Activated naive CD8-positive, alpha-beta T cell treated with anti-CD3 and anti-CD28 coated beads, Interleukin-2, amount 50 U/mL, for 24 hours (primary cell): ENCODE measurements at places on chromosomes 7 and 10.

GRCh38 chr10:27660268-27660667 lies 85.4 kb downstream of the MKX start:
- no peak for DNase-seq

GRCh38 chr10:122279725-122280141 lies 8.6 kb downstream of the BTBD16 start:
- peak; percentile 18 for DNase-seq

GRCh38 chr10:122864901-122865300 lies 14.5 kb downstream of the FAM24B start:
- no peak for DNase-seq

- no peak for DNase-seq
Observed at GRCh38 chr7:149070372-149071125, 20.0 kb downstream of the ZNF786 start.

DNA sequence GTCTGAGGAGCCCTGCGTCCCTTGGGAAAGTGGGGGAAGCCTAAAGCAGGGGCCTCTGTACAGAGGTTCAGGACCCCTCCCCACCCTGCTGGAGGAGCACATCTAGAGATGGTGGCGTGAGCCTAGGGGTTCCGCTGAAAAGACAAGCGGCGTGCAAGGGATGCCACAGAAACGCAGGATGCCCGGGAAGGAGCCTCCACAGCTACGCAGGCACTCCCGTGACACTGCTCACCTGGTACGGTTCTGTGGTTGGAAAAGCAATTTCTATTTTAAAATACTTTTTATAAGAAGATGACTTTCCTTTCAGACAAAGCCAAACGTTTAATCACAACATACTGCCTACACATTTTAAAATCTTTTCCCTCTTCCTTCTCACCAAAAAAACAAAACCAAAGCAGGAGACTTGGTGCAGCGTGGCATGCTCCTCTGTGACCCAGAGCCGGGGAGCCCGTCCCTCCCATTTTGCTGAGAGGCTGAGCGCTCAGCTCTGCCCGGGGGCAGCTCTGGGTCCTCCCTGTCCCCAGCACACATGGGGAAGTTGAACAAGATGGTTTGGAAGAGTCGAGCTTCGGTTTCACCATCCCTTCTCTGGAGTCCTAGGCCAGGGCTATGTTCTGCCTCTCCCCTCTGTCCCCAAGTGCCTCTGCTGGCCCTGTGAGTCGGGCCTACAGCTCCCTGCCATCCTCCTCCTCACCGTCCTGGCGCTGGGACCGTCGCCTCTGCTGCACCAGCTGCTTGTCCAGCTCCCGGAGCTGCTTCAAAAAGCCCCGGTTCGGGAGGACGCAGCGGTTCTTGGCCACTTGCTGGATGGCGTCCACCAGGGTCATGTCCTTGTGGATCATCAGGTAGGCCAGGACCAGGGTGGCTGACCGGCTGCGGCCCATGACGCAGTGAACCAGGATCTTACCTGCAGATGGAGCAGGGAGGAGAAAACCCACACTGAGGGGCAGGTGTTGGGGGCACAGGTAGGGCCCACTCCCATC lies 74.0 kb upstream of the SAMD8 start:
- no peak for DNase-seq

DNA sequence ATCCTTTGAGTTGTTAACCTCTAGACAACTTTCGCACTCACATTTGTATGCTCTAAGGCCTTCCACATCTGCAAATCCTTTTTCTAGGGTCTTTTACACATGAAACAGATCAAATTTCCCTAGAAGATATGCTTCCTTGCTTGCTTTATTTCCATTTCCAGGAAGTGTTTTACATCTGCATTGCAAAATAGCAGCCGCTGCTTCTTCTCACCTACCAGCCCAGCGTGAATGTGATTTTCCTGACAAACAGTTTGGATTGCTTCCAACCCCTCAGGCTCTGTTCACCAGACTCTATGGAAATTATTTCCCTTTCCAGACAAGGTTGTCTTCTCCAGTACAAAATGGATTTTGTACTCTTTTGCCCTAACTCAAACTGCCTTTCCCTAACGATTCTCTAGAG lies 50.9 kb upstream of the PAPSS2 start:
- no peak for DNase-seq

- no peak for DNase-seq
Observed at GRCh38 chr10:12406764-12407400, 57.5 kb downstream of the CAMK1D start.
